ENCODE measurements at places on chromosomes 7 and 10.

GRCh38 chr10:73734028-73734720, 10.0 kb upstream of the SEC24C start:
- no peak for DNase-seq

DNA sequence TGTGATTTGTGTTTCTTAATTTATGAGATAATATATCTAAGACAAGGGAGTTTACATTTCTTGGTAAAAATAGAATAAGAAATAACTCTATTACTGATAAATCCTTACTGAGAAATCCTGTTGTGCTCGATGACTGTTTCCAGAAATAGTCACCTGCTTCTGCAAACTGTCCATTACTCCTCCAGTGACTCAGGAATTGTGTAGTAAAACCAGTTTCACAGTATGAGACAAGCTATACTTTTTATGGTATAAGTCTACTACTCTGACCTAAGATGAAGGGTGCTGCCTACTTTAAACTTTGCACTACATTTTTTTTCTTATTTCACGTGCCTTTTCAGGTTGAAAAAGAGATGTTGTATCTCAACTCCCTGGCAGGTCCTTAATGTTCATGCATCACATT, 6.8 kb upstream of the ANKRD22 start:
- no peak for DNase-seq

DNA sequence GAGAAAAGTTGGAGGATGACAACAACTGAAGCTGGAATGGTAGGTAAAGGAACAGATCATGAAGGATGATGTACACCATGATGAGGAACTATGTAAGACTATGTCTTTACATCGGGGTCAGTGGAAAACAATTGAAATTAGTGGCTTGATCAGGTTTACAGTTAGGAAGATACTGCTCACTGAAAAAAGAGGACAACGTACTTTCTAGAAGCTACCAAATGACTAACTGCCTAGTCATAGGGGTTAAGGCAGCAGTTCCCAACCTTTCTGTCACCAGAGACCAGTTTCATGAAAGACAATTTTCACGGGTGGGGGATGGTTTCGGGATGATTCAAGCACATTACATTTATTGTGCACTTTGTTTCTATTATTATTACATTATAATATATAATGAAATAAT, 91.6 kb upstream of the ANKRD1 start:
- no peak for DNase-seq

- no peak for DNase-seq
These were observed at the start of gene PFKP for GRCh38 chr10:3067118-3067858. Gene PFKP, plus strand, starts transcription at chr10:3067548. Its CDS starts 48 bp downstream, at chr10:3067596.

- no peak for DNase-seq
These were observed 406.5 kb downstream of the PLXNA4 start for GRCh38 chr7:132169730-132170129.

GRCh38 chr10:30594077-30594476, 35.5 kb downstream of the LYZL2 start:
- no peak for DNase-seq

Measured in NCI-H187 treated with DMSO at 0.1 percent for 48 hours (cell line).